Lung (tissue), 17 donors: ENCODE measurements at places on chromosomes 1 and 21. TPM values are rescaled to one million over a fixed set of nuclear protein-coding genes. Genes with fewer than 3 reads are reported as not detected.
A peak's percentile ranks its signal among the peaks of the same experiment; 100 is the strongest.

GRCh38 chr21:45054927-45055612 lies 19.3 kb upstream of the ADARB1 start:
- DNase-seq: no peak

The SPRR3 gene
- polyA plus RNA-seq: 1.2 TPM

DNA sequence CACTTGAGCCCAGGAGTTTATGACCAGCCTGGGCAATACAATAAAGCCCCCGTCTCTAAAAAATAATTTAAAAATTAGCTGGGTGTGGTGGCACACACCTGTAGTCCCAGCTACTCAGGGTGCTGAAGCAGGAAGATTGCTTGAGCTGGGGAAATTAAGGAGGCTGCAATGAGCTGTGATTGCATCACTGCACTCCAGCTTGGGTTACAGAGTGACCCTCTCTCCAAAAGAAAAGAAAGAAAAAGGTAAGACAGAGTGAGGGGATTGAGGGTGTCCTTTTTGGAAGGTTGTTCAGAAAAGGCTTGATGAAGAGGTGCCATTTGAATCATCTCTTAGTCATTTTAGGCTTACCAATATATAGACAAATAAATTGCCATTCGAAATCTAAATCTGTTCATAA lies 4.0 kb upstream of the SRRM1 start:
- no peak for DNase-seq

The HCN3 gene
- polyA plus RNA-seq: 1.0 TPM

DNA sequence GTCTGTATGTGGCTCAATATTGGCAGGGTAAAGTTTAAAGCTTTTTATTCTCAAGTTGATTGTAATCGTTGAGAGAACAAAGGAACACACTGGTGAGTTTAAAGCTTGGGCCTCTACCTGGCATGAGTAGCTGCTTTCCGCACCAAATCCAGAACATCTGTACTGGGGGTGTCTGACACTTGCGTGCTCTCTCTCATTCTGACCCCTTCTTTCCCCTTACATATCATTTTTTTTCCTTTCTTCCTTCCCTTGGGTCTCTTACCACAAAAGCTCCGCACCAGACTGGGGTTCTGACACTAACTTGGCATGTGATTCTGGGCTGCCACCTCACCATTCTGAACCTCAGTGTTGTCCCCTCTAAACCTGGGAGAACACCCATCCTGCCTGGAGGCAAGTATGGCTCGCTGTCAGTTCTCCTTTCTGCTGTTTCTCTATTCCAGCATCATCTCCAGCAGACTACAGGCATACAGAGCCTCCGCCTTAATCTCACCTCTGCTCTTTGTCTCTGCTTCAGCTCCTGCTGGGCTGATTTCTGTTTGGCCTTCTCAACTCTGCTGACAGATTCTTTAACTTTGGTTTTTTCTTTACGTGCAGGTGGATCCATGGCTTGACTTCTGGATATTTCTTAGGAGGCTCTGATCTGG lies 859 bp upstream of the ERMAP start:
- DNase-seq: peak; percentile 41

The CRTC2 gene
- polyA plus RNA-seq: 43.2 TPM
